HS-27A (cell line): ENCODE measurements at places on chromosomes 12 and 14.

- DNase-seq = no peak
Observed at GRCh38 chr12:252636-253035, 10.0 kb downstream of the SLC6A13 start.

DNA sequence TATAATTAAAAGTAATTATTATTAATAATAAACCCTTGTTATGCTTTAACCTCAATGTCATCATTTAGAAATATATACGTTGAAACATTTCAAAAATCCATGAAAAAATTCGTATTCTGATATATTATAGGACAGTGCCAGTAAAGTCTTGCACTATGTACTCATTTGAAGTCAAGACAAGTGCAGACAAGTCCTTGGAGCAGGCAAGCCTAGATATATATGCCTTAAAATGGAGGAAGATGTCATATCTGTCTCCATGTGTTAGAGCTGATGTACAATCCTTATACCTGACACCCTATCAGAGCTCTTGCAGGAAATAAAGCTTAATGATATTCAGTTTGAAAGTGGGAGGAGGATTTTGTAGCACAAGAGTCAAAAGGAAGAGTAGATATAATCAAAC, 310.4 kb downstream of the KCNH5 start:
- DNase-seq = no peak

GRCh38 chr12:16424531-16424930, 77.1 kb downstream of the MGST1 start:
- no peak for DNase-seq

DNA sequence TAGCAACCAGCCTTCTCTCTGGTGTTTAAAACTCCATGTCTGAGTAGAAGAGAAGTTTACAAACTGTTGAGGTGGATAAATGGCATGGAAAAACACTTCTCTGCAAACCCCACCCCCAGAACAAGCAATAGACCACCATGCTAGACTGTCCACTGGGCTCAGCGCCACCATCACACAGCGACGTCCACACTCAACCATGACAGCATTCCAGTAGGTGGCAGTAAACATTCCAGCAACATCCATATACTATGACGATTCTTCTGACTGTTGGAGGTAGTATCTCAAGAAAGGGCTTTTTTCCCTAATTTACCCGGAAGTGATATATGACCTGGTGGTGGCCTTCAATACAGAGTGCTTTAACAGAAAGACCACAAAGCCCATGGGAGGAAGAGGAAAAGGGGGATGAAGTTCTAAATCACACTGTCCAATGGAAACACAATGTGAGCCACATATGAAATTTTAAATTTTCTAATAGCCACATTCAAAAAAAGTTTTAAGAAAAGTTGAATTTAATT, 152.2 kb downstream of the SLC15A4 start:
- no peak for DNase-seq

DNA sequence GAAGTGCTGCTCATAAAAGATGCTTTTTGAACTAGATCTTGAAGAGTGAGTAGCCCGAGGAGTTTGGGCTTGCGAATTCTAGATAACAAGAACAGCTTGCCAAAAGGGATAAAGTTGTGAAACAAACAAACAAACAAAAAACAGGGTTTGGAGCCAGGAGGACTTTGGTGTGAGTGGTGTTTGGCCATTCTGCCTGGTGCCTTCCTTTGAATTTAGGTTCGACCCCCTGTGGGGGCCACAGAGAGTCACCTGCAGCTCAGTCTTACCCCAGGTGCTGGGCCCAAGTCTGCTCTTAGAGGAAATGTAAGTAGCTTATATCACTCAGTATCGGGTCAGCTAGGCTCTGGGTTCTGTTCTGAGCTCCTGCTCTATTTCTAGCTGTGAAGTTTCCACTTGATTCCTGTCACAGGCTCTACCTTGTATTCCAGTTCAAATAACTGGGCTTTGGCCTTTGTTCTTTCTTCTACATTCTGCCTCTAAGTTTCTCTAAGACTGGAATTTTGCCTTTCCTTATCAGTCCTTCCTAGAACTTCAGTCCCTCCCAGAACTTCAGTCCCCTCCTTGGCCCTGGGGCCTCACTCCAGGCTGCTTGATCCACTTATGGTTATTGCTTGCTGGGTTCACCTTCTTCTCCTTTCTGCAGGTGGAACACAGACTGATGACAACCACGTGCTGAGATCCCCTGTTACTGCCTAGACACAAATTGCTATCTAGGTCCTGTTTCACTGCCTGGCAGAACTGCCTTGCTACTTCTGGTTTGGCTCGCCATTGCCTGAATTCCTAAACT, 20.5 kb upstream of the DUSP6 start:
- DNase-seq = no peak

DNA sequence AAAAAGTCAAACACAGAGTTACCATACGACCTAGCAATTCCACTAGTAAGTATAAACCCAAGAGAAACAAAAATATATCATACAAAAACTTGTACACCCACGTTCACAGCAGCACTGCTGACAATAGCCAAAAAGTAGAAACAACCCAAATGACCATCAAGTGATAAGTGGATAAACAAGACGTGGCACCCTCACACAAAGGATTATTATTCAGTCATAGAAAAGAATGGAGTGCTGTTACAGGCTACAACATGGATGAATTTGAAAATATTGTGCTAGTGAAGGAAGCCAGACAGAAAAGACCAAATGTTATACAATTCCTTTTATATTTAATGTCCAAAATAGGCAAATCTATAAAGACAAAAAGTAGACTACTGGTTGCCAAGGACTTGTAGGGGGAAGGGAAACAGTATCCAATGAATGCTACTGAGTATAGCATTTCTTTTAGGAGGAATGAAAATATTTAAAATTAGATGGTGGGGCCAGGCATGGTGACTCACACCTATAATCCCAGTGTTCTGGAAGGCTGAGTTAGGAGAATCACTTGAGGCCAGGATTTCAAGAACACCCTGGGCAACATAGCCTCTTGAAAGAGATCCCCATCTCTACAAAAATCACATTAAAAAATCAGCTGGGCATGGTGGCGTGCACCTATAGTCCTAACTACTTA, 41.9 kb downstream of the SPTLC2 start:
- DNase-seq = peak; percentile 19

GRCh38 chr14:61559641-61560201, 135.6 kb upstream of the HIF1A start:
- no peak for DNase-seq

DNA sequence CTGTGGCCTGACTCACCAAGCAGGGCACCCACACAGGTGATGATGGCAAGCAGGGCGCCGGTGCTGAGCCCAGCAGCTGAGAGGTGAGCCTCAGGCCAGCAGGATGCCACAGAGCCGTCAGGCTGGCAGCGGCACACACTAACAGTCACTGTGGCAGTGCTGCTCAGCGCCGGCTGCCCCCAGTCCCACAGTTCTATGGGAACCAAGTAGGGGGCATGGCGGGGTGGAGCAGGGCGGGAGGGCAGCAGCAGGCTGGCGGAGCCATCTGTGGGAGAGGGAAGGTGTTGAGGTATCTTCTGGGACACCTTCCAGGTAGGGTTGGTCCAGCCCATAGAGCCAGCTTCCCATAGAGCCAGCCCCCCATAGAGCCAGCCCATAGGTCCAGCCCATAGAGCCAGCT, 7.0 kb downstream of the PSMB11 start:
- DNase-seq = no peak

- no peak for DNase-seq
Observed at GRCh38 chr12:57838594-57839302, 7.8 kb downstream of the CTDSP2 start.

DNA sequence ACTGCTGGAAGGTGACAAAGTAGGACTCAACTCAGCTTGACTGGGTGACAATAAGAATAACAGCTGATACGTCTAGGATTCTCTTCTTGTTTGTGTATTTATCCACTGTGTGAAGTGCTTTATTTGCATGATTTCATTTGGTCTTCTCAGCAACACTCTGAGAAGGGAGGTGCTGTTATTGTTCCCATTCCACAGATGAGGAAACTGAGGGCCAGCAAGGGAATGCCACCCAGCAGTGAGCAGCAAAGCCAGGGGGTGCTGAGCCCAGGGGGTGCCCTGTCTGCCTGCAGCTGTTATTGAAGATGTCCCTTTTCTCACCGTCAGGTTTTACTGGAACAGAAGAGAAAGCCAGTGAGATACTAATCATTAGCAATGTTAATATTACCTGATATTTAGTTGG, 62.8 kb downstream of the RNFT2 start:
- DNase-seq = no peak

GRCh38 chr12:98319716-98320425, 195.5 kb upstream of the TMPO start:
- DNase-seq = no peak

GRCh38 chr12:107474099-107474498, 211.5 kb upstream of the PWP1 start:
- no peak for DNase-seq
